Esophagus mucosa (tissue), 1 donor: ENCODE measurements at places on chromosomes 2 and 18. TPM values are rescaled to one million over a fixed set of nuclear protein-coding genes. Genes with fewer than 3 reads are reported as not detected.

GRCh38 chr18:30944773-30945417, 97.6 kb downstream of the DSC3 start:
- no peak for ATAC-seq

DNA sequence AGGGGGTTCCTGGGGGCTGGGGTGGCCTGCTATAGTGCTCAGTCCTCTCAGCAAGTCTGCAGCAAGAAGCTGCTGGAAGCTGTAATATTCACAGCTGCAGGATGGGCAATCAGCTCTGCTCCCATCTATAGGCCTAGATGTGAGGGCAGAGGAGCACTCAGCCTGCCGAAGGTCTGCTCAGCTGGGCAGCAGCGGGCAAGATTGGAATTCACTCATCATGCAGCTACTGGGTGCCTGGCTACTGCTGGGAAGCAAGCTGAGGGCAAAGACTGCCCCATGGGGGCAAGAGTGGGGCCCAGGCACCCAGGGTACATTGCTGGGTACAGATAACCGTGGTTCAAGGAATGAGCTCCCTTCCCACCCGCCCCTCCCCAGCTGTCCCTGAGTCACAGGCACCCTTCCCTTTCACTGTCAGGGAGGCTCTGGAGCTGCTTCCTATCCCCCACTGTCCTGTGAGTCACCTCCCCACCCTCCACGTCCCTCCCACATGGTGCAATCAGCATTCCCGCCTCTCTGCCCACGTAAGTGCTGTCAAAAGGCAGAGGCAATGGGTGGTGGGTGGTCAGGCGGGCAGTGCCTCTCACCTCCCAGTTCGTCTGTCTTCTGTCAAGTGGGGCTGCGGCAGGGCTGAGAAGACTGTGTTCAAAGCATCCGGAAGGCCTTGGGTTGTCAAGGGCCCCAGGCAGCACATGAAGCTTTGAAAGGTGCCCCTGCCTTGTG, 169.2 kb downstream of the TRIM43 start:
- peak; percentile 61 for ATAC-seq

SH3RF3 gene
- total RNA-seq = 0.68 TPM

- peak; percentile 95 for ATAC-seq
Observed at GRCh38 chr2:36561237-36561944, 36.6 kb downstream of the FEZ2 start.

MBP gene
- total RNA-seq = 25.5 TPM

- ATAC-seq = no peak
Observed at GRCh38 chr2:100924122-100924519, 78.0 kb upstream of the RPL31 start.

- no peak for ATAC-seq
Observed at GRCh38 chr2:142866426-142866825, 11.0 kb upstream of the KYNU start.

DNA sequence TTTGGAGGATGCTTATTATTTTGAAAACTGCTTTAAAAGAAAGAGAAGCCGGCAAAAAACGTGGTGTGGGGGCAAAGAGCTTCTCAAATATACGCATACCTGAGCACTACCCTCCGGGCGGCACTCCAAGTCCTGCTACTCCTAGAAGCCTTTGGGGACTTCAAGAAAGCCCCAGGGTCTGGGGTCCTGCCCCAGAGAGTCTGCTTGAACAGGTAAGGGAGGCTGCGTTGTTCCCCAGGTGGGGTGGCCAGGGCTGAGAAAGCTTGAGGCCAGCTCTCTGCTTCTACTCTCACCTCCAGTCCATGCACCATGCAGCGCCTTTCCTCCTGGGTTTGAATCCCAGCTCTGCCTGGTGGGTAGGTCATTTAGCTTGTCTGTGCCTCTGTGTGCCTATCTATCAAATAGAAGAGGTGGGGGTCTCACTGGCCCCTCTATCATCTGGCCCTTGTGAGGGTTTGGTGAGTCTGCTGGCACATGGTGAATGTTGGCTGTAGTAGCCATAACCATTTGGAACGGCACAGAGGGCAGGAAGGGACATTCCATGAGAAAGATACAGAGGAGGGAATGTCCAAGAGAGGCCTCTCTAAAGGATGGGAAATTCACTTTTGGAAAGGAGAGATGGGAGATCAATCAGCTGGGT, 19.5 kb downstream of the MALL start:
- no peak for ATAC-seq

CCDC74B gene
- 0.40 TPM for total RNA-seq

ASAP2 gene
- total RNA-seq = 6.4 TPM

CXXC1 gene
- total RNA-seq = 31.4 TPM
